ENCODE measurements at places on chromosomes 1 and 21. TPM values are rescaled to one million over a fixed set of nuclear protein-coding genes. Genes with fewer than 3 reads are reported as not detected.

SIK1 gene
- 8.0 TPM for total RNA-seq

OR2T29 gene
- total RNA-seq = not detected

DNA sequence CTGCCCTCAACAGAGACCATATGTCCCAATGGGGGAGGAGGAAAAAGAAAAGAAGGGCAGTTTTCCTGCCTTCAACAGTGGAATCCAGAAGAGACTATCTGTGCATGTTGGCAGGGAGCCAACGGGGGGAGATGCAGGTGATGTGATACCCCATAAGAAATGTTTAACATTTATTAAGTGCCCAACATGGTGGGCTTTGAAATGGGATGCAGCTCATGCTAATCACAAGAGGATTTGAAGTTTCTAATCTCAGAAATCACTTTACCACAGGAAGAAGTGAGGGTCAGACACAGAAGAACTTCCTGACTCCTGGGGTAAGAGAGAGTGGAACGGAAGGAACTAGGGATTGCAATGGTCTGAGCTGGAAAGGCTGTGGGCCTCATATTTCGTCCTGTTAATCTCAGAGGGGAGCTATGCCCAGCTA is 16.2 kb downstream of the CSRP1 start:
- DNase-seq = no peak

GRCh38 chr1:234396092-234396491 is 22.8 kb downstream of the COA6 start:
- DNase-seq = no peak

- no peak for DNase-seq
Observed at GRCh38 chr1:197928849-197929336, 11.7 kb downstream of the LHX9 start.

DNA sequence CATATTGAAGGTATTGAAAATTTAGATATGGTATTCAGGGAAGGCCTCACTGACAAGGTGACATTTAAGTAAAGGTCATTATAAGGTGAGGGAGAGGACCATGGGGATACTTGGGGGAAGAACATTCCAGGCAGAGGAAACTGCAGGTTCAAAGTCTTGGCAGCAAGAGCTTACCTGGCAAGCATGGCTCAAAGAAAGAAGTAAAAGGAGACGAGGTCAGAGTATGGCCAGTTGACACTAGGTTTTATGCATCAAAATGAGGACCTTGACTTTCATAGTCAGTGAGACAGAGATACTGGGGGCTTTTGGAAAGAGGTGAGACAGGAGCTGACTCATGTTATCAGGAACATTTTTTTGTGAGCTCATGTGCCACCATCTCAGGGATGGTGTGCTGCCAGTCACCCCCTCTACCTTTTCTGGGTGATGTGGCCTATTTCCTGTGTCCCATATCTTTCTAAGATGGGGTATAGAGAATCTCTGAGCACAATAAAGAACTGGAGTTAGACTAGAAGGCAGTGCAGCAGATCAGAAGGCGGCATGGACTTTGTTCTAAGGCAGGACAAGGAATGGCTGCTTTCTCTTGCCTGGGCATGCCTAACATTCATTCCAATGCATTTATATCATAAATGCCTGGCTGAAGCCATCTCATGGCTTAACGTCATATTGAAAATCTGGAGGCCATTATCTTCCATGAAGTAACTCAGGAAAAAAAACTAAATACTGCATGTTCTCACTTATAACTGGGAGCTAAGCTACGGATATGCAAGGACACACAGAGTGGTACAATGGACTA is 406.7 kb downstream of the NTNG1 start:
- no peak for DNase-seq

DNA sequence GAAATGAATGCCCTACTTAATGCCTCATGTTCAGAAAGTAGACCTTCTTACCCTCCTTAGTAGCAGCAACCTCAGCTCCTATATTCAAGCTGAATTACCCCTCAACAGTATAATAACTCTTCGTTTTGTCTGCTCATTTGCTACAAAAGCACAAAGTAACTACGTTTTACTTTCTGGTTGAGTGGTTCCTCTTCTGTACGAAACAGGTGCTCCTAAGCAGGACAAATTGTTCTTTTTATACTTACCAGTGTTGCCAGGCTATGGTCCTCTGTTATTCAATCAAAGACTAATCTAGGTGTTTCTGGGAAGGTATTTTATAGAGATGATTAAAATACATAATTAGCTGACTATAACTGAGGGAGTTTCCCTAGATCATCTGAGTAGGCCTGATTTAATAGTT is 484.2 kb upstream of the ADAMTS5 start:
- no peak for DNase-seq

DNA sequence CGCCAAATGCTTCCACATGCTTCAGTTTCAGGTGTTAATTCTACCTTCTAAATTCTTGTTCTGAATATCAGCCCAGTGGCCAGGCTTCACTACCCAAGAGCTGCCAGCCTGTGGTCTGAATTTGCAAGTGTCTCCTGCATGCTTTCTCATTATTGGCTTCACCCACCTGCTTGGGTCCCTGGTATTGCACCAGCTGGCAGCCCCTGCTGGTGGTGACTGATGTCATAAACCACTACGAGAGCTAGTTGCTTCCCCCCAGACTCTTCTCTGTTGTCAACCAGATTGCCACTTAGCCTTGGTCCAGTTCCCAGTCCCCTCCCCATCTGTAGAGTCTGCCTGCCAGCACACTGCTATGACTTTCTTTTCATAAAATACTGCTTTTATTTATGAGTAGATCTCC is 197.7 kb upstream of the DUSP10 start:
- DNase-seq = peak; percentile 39

- DNase-seq = no peak
Observed at GRCh38 chr1:245054105-245054504, 100.7 kb upstream of the KIF26B start.

DNA sequence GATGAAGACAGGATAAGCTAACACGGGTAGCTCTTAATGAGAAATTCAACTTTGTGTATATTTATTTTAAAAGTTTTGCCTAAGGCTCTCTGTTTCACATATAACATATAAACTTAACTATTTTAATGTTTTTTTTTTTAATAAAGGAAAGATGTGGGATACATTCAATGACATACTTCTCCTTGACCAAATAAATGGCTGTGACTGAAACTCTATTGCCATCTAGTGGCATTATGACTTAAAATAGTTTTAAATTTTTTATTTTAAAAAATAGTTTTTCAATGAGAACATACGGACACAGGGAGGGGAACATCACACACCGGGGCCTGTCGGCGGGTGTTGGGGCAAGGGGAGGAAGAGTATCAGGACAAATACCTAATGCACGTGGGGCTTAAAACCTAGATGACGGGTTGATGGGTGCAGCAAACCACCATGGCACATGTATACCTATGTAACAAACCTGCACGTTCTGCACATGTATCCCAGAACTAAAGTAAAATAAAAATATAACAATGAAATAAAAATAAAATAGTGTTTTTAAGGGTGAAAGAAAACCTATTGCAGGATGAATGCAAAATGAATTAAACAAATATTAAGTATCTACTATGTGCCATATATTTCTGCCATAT is 83.4 kb downstream of the LYST start:
- no peak for DNase-seq

Data from left colon (tissue), 2 donors.